ENCODE measurements at places on chromosomes 12 and 14.

- DNase-seq, result no peak
Measured at GRCh38 chr14:81260732-81261131, 40.0 kb upstream of the GTF2A1 start.

DNA sequence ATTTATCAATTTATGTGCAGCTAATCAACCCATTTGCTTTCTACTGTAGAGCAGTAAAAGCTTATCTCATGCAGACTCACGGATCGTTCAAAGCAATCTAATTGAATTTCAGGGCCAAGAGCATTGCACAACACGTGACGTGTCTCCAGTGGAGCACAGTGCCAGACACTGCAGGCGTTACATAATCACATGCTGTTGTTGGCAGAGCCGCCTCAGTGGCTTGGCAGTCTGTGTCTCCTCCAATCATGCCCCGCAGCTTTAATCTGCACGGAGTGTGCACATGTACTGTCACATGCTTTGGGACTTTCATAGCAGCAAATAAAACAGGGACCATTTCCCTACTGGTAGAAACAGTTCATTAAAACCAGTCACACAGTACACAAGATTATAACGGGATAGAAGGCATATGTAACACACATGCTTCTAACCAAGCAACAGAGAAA lies 309.3 kb downstream of the ITPR2 start:
- DNase-seq, result peak; percentile 98

DNA sequence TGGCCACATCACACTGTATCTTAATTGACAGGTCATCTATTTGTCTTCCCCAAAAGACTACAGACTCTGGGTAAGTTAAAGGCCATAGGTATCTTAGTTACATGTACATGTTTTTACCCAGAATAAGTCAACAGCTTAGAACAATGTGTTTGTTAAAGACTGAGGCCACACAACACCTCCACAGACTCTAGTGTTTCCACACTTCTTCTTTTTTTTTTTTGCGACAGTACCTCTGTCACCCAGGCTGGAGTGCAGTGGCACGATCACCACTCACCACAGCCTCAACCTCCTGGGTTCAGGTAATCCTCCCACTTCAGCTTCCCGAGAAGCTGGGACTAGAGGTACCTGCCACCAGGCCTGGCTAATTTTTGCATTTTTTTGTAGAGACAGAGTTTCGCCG lies 1.3 kb downstream of the GPN3 start:
- no peak for DNase-seq

DNA sequence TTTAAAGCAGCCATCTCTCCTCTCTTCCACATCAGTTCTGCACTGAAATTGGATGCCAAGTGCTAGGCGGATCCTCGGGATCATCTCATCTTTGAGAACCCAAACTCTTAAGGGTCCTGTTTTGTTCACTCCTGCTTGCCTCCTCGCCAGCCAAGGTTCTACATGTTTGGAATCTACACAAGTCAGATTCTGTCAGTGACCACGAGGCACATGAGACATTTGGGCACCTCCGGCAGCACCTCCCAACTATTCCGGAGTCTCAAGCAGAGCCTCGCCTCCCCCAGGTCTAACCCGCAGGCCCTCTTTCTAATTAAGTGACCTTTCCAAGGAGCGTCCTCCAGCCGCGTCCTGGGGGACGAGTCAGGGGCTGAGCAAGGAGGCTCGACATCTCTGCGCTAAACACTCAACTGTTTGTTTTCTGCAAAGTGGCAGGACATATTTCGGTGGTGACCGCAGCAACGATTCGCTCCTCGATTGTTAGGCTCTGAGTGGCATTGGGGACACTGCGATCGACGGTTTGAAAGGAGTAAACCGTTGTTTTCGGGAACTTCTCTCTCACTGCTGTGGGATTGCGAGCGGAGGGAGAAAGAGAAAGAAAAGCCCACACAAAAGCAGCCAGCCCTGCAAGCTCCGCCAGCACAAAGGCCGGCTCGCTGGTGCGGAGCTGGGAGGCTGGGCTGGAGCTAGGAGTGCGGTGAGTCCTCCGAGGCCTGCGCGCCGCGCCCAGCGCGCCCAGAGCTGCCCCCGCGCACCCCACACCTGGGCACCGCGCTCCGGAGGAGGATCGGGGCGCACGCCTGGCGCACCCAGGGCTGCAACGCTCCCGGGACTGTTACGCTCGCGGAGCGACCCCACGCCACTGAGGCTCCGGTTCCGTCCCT lies 640 bp downstream of the ARMH4 start:
- no peak for DNase-seq

GRCh38 chr12:112906712-112907414 lies at the start of gene OAS1:
Gene OAS1, plus strand, starts transcription at chr12:112906962. Its CDS starts 78 bp downstream, at chr12:112907040.
- DNase-seq, result peak; percentile 80

DNA sequence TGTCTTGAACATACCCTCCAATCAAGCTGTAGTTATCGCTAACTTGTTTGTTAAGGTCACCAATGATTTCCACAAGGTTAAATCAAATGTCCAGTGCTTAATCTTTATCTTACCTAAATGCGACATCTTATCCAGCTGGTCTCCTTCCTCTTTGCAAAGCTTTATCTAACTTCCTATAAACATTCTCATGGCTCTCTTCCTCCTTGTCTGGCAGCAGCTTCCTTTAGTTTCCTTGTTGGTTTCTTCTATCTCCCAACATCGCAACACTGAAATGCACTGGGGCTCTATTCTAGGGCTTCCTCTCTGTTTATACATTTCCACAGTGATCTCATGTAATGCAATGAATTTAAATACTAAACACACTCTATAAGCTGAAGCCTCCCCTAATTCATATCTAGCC lies 28.7 kb downstream of the UBE2N start:
- no peak for DNase-seq

GRCh38 chr12:29310899-29311298 lies 70.1 kb downstream of the ERGIC2 start:
- no peak for DNase-seq

GRCh38 chr12:4431866-4432265 lies 13.7 kb downstream of the FGF6 start:
- no peak for DNase-seq

DNA sequence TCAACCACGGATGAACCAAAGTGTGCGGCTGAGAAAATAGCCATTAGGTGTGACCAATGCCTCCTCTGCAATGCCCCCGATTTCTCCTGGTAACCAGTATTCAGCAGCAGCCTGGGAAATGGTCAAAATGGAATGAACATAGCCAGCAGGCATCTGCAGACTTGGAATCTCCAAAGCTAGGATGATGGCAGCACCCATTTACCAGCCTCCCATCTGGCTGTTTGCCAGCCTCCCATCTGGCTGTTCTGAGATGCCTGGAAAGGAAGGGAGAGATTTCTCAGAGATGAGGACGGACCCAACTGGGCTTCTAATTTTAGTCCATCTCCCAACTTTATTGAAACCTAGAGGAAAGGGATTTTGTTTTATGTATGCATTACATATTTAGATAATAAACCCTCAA lies 16.2 kb downstream of the CLMN start:
- DNase-seq, result no peak
